KBM-7 (cell line): ENCODE measurements at places on chromosomes 2 and 18.

- DNase-seq = no peak
Measured at GRCh38 chr2:18934886-18935285, 345.5 kb upstream of the NT5C1B start.

DNA sequence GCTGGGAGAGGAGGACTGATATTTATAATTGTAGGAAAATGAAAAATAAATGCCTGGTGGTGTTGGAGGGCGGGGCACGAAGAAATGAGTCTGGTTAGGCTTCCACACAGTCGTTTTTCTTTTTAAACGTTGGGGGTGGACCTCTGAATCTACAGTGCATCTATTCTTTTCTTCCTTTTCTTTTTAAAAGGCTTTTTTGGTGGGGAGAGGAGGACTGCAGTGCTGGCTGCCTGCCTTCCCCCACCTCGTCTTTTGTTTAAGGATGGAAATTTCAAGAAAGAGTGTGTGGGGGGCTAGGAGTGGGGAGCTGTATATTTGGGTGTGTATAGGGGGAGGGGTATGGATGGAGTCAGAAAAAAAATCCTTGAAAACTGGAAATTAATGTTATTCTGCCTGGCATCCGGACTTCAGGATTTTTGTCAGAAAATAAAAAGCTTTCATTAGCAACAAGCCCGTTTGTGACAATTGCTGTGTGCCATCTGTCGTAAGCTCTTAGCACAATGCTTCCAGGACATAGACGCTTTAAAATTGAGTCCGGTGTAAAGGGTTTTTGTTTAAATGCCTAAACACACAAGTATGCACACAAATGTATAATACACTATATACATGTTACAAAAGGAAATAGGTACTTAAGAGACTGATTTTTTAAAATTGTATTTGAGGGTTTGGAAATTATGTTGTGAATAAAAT lies 1.1 kb downstream of the MAP2 start:
- no peak for DNase-seq

- no peak for DNase-seq
Measured at GRCh38 chr2:102892698-102893310, 131.0 kb downstream of the TMEM182 start.

GRCh38 chr18:67672716-67673115 lies 156.2 kb upstream of the DSEL start:
- DNase-seq = no peak

GRCh38 chr2:127193967-127194280 lies 26.2 kb downstream of the CYP27C1 start:
- DNase-seq = no peak

GRCh38 chr2:168738062-168738461 lies 64.4 kb upstream of the NOSTRIN start:
- DNase-seq = no peak
